Neural crest cell (in vitro differentiated cells): ENCODE measurements at places on chromosomes 7 and 10. TPM values are rescaled to one million over a fixed set of nuclear protein-coding genes. Genes with fewer than 3 reads are reported as not detected.
A peak's percentile ranks its signal among the peaks of the same experiment; 100 is the strongest.

Gene DOCK1
- 55.8 and 62.9 TPM in 2 replicates for total RNA-seq

Gene AQP1
- total RNA-seq: 0.48 and 1.4 TPM in 2 replicates

Gene LAMB4
- total RNA-seq: 0.11 and 0.16 TPM in 2 replicates

Gene NPSR1
- total RNA-seq: not detected in 2 replicates

Gene GIMAP8
- total RNA-seq: not detected in 2 replicates

Gene HYAL4
- not detected in 2 replicates for total RNA-seq

DNA sequence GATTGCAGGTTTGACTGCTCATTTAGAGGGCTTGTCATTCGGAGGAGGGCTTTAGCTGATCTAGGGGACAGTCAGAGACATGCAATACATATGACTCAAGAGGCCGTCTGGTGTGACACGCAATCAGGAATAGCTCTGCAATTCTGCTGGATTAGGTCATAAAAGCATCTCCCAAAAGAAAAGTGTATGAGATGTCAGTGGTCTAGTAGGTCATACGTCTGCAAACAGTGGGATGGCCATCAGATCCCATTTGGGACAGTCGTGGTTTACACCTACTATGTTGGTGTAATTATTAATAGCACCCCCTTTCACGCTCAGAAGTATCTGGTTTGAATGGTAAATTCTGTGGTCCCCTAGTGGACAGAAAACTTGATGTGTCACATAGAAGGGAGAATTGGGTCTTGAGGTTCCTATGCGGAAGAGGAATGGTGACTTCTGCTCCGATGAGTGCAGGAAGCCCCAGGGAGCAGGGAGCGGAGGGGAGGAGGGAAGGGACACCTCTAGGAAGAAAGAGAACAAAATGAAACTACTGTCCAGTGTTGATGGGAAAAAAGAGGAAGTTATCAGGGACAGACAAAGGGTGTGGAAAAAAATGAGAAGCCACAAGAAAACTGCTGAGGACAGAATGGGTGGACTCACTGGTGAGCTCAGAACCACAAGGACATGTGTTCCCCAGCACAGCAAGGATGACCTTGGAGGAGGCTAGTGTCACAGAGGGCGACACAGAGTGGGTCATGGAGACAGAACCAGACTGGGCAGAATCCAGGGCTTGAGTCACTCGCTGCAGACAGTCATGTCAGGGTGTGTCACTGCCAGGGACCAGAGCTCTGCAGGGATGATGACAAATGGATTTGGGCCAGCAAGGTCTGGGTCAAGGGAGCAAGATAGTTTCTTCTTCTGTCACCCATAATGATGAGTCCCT lies 59.9 kb downstream of the MAP3K8 start:
- no peak for DNase-seq
- H3K4me1 ChIP-seq: peaks cover 6% of the 10 kb centered on the region
- H3K36me3 ChIP-seq: no peaks in the 10 kb centered on the region
- no peak overlapping the region for H3K4me3 ChIP-seq

GRCh38 chr7:156989766-156990535 lies 20.5 kb downstream of the MNX1 start:
- H3K4me1 ChIP-seq: peaks cover 28% of the 10 kb centered on the region
- H3K36me3 ChIP-seq: no peaks in the 10 kb centered on the region
- no peak for DNase-seq
- no peak overlapping the region for H3K4me3 ChIP-seq
- peaks cover 21% of the 10 kb centered on the region for H3K27me3 ChIP-seq

- H3K27ac ChIP-seq: peak overlapping the region; percentile 69
- no peak for DNase-seq
- H3K4me1 ChIP-seq: peaks cover 30% of the 10 kb centered on the region
- H3K27me3 ChIP-seq: no peaks in the 10 kb centered on the region
- no peaks in the 10 kb centered on the region for H3K36me3 ChIP-seq
Observed at GRCh38 chr10:114881901-114882300, 56.1 kb upstream of the TRUB1 start.

- H3K4me1 ChIP-seq: peaks cover 6% of the 10 kb centered on the region
- H3K4me3 ChIP-seq: no peak overlapping the region
- peaks cover 6% of the 10 kb centered on the region for H3K36me3 ChIP-seq
- no peak for DNase-seq
- H3K27me3 ChIP-seq: no peaks in the 10 kb centered on the region
Observed at GRCh38 chr10:71912431-71912830, 51.8 kb upstream of the CHST3 start.

DNA sequence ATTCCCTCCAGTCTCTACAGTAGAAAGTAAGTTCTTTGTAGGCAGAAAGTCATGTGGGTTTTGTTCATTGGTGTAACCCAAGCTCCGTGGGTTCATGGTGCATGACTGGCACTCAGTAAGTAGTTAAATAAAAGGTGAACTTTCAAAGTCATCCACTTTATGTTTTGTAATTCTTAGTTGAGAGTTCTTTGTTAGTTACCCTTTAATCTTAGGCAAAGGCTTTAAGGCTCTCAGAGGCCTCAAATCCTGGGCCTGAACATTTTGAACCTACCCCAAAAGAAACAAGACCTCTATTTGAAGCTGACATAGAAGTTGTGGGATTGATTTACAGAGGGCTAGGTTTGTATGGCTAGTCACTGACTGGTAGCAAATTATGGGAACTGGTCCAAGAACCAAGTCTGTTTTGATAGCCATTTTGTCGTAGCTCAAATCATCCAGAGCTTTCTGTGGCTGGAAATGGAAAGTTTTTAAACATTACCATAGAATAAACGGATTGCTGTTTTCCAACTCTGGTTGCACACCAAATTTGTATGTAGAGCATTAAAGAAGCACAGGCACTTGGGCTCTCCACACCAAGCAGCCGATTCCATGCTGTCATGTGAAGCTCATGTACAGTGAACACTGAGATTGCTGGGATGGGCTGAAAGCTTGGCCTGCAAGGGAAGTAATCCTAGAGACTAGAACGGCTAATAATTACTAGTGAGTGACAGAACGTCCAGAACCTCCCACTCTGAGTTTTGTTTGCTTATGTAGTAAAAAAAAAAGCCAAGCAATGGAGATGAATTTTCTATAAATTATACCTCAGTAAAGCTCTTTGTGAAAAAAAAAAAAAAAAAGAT lies 53.5 kb downstream of the DENND11 start:
- DNase-seq: no peak
- H3K27ac ChIP-seq: peak overlapping the region; percentile 17
- H3K4me1 ChIP-seq: peaks cover 42% of the 10 kb centered on the region
- peak overlapping the region; percentile 32 for H3K4me3 ChIP-seq
- H3K36me3 ChIP-seq: peaks cover 3% of the 10 kb centered on the region

GRCh38 chr7:25659841-25660240 lies 431.6 kb upstream of the NPVF start:
- H3K4me3 ChIP-seq: no peak overlapping the region
- H3K27me3 ChIP-seq: no peaks in the 10 kb centered on the region
- no peaks in the 10 kb centered on the region for H3K36me3 ChIP-seq
- peaks cover 35% of the 10 kb centered on the region for H3K4me1 ChIP-seq
- H3K27ac ChIP-seq: no peak overlapping the region
- no peak for DNase-seq

DNA sequence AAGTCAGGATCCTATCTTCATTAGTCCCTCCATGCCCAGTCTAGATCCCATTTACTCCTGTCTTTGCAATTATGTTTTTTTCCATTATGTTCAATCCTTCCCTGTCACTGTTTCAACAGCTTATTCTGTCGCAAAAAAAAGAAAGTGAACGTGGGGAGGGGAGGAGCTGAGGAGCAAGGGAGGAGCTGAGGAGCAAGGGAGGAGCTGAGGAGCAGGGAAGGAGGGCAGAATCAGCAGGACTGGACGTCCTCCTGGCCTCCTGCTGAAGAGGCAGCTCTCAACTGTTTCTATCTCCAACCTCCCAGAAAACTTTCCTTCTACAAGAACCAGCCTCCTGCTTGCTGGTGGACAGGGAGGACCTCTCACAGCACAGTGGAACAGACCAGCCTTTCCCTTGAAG lies 26.0 kb downstream of the LARP4B start:
- peaks cover 25% of the 10 kb centered on the region for H3K4me1 ChIP-seq
- no peaks in the 10 kb centered on the region for H3K27me3 ChIP-seq
- DNase-seq: no peak
- peak overlapping the region; percentile 48 for H3K27ac ChIP-seq
- H3K4me3 ChIP-seq: no peak overlapping the region
- peaks cover 10% of the 10 kb centered on the region for H3K36me3 ChIP-seq

DNA sequence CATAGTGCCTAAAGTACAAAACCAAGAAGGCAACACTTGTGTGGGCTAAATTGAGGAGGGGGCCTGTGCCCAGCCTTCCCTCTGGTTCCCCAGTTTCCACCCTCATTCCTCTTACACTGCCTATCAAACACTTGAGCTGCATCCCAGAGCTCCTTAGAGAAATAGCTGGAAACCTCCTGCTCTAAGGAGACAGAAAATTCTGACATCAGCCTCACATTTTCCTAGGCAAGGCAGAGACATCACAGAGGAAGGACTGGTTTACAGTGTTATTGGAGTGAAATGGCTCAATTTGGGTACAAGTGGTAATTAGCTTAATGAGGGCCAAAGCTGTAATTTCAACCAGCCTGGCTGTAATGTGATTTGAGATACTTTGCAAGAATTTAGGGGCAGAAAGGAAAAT lies 192.3 kb upstream of the AOAH start:
- no peak overlapping the region for H3K4me3 ChIP-seq
- no peaks in the 10 kb centered on the region for H3K36me3 ChIP-seq
- DNase-seq: no peak
- H3K4me1 ChIP-seq: no peaks in the 10 kb centered on the region
- no peak overlapping the region for H3K27ac ChIP-seq

- H3K27ac ChIP-seq: no peak overlapping the region
- no peaks in the 10 kb centered on the region for H3K36me3 ChIP-seq
- no peak overlapping the region for H3K4me3 ChIP-seq
- H3K27me3 ChIP-seq: no peaks in the 10 kb centered on the region
- H3K4me1 ChIP-seq: peaks cover 47% of the 10 kb centered on the region
Observed at GRCh38 chr10:28805390-28805789, 128.1 kb downstream of the BAMBI start.

GRCh38 chr7:151572136-151572535 lies 52.4 kb upstream of the RHEB start:
- DNase-seq: no peak
- no peaks in the 10 kb centered on the region for H3K4me1 ChIP-seq
- no peak overlapping the region for H3K27ac ChIP-seq
- no peaks in the 10 kb centered on the region for H3K36me3 ChIP-seq
- H3K27me3 ChIP-seq: no peaks in the 10 kb centered on the region
- no peak overlapping the region for H3K4me3 ChIP-seq

GRCh38 chr10:91555455-91555854 lies 77.4 kb downstream of the PPP1R3C start:
- H3K27ac ChIP-seq: no peak overlapping the region
- H3K4me1 ChIP-seq: peaks cover 11% of the 10 kb centered on the region
- no peak for DNase-seq
- no peaks in the 10 kb centered on the region for H3K27me3 ChIP-seq
- no peaks in the 10 kb centered on the region for H3K36me3 ChIP-seq

DNA sequence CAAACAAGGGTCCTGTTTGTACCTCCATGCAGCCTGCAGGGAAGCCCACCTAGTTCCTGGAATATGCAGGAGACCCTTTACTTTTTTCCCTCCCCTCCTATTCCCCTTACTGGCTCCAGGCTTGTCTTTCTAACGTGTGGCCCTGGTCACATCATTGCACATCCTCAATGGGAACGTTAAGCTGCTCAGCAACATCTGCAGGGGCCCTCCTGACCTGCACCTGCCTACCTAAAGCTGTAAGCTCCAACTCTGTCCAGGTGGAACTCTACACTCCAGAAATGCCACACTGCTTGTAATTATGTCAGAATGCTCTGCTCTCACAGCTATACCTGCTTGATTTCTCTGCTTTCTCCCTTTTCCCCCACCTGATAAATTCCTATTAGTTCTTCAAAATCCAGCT lies 72.1 kb downstream of the ARMC3 start:
- no peaks in the 10 kb centered on the region for H3K4me1 ChIP-seq
- no peaks in the 10 kb centered on the region for H3K36me3 ChIP-seq
- no peak for DNase-seq
- H3K27ac ChIP-seq: no peak overlapping the region
- no peaks in the 10 kb centered on the region for H3K27me3 ChIP-seq
- no peak overlapping the region for H3K4me3 ChIP-seq

- H3K36me3 ChIP-seq: no peaks in the 10 kb centered on the region
- no peak for DNase-seq
- peaks cover 43% of the 10 kb centered on the region for H3K27me3 ChIP-seq
- H3K4me3 ChIP-seq: peak overlapping the region; percentile 43
- no peak overlapping the region for H3K27ac ChIP-seq
Observed at GRCh38 chr7:29190349-29191045, 4.1 kb upstream of the CHN2 start.

GRCh38 chr10:78980354-78980753 lies 88.4 kb upstream of the ZMIZ1 start:
- DNase-seq: no peak
- H3K4me3 ChIP-seq: no peak overlapping the region
- H3K36me3 ChIP-seq: no peaks in the 10 kb centered on the region
- H3K27me3 ChIP-seq: peaks cover 2% of the 10 kb centered on the region
- peaks cover 34% of the 10 kb centered on the region for H3K4me1 ChIP-seq
- H3K27ac ChIP-seq: peak overlapping the region; percentile 45

DNA sequence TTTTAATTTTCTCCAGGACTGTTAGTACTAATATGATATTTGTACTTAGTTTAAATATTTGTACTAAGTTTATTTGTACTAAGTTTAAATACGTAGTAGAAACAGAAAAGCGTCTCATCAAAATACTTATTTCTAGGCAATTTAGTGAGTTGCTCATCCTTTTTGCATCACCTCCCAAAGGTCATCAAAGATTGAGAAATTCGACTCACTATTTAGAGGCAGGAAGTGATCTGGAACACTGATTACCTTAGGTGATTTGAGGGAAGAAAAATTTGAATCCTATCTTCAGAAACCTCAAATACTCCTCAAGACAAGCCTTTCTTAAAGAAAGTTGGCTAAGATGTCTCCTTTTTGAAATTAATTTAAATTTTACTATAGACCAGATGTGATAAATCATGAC lies 14.5 kb downstream of the WNT16 start:
- DNase-seq: no peak
- peaks cover 4% of the 10 kb centered on the region for H3K4me1 ChIP-seq
- no peak overlapping the region for H3K27ac ChIP-seq
- no peaks in the 10 kb centered on the region for H3K27me3 ChIP-seq

- no peak for DNase-seq
- peak overlapping the region; percentile 28 for H3K4me3 ChIP-seq
- peaks cover 29% of the 10 kb centered on the region for H3K4me1 ChIP-seq
- H3K36me3 ChIP-seq: no peaks in the 10 kb centered on the region
Observed at GRCh38 chr10:114408112-114408967, 4.0 kb upstream of the AFAP1L2 start.

DNA sequence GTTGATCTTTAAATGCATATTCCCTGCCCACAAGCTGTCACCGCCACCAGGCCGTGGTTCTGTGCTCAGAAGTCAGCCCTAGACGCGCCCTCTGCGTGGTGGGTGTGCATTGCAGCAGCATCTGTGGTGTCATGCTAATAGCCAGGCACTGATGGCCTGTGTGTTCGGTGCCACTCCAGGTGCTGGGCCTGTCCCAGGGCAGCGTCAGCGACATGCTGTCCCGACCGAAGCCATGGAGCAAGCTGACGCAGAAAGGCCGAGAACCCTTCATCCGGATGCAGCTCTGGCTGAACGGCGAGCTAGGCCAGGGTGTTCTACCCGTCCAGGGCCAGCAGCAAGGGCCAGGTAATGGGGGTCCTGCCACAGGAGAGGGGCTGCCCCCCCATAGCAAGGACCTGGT lies 82.5 kb upstream of the SH2B2 start:
- H3K27ac ChIP-seq: no peak overlapping the region
- H3K4me3 ChIP-seq: no peak overlapping the region
- DNase-seq: no peak
- no peaks in the 10 kb centered on the region for H3K4me1 ChIP-seq
- H3K27me3 ChIP-seq: no peaks in the 10 kb centered on the region
- H3K36me3 ChIP-seq: peaks cover 7% of the 10 kb centered on the region
